ENCODE measurements at places on chromosomes 2 and 18. TPM values are rescaled to one million over a fixed set of nuclear protein-coding genes. Genes with fewer than 3 reads are reported as not detected.

Gene FAM228A
- 0.21 TPM for total RNA-seq

Gene WIPF1
- total RNA-seq = 319 TPM

Gene TMEM247
- not detected for total RNA-seq

Gene TMEM37
- total RNA-seq = not detected

Gene IHH
- total RNA-seq = not detected

Gene KCNIP3
- total RNA-seq = not detected

DNA sequence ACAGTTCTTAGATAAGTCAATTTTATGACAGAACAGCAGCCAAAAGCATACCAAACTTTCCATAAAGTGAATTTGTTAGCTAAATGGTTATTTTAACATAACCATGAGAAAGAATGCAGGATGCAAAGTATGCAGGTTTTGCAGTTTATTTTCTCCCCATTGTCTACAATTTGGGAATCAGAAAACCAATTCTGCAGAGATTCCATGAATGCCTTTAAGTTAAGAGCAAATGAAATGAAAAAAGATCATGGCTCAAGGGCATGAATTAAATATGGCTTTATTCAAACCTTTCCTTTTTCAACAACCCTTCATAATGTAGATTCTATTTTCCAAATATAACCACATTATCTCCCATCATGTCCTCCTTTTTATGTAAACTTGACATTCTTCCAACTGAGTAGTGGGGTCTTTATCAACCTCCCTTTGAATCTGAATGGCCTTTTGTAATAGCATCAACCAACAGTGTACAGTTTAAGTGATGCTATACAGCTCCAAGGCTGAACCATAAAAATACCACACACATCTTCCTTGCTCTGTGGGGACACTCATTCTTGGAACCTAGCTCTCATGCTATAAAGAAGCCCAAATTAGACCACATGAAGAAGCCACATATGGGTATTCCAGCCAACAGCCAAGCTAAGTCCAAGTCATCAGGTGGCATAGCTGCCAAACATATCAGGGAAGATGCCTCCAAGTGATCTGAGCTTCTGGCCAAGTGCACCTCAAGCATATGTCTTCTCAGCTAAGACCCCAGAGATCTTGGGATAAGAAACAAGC lies 49.8 kb downstream of the PIAS2 start:
- no peaks in the 10 kb centered on the region for H3K27me3 ChIP-seq
- peaks cover 8% of the 10 kb centered on the region for H3K36me3 ChIP-seq
- H3K4me1 ChIP-seq = peaks cover 23% of the 10 kb centered on the region
- H3K4me3 ChIP-seq = no peak overlapping the region
- H3K27ac ChIP-seq = no peak overlapping the region

DNA sequence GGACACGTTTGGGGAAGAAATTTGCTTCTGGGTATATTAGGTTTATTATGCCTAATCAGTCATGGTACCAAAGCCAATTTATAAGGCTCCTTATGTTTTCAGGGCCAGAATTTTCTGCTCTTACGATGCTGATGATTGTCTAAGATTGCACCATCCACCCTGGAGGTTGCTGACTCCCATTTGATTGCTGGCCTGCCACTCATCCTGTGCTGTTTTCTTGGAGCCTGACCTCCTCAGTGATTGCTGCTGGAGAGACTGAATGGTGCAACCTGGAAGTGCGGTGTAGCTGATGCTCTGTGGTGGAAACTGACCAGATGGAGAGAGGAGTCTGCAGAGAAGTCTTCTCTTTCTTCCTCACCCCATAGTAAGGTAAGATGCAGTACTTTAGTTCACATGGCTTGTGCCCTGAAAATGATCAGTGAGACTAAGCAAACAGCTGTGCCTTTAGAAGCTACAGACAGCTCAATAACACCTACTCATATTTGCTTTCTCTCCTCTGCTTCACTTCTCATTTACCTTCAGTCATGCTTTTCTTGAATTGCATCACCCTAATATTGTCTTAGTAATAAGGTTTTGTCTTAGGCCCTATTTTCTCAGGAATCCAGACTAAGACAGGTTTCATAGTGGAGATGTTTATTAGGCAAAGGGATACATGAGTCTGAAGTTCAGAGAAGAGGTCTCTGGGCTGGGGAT lies 17.4 kb downstream of the ZNF24 start:
- DNase-seq = no peak
- peaks cover 5% of the 10 kb centered on the region for H3K36me3 ChIP-seq
- no peak overlapping the region for H3K4me3 ChIP-seq
- no peak overlapping the region for H3K27ac ChIP-seq

DNA sequence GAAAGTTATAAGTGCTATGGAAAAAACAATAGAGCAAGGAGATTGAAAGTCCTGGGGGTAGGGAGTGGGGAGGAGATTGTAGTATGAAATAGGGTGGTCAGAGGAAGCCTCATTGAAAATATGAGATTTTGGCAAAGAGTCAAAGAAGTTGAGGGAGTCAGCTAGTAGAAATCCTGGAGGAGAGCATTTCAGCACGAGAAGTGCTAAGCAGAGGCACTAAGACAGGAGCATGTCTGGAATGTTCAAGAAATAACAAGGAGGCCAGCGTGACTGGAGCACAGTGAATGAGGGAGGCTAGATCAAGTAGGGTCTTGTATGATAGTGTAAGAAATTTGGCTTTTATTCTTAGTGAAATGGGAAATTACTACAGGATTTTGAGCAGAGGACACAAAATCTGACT lies 2.1 kb upstream of the TSPYL6 start:
- H3K36me3 ChIP-seq = no peaks in the 10 kb centered on the region
- no peaks in the 10 kb centered on the region for H3K4me1 ChIP-seq
- no peak overlapping the region for H3K27ac ChIP-seq

DNA sequence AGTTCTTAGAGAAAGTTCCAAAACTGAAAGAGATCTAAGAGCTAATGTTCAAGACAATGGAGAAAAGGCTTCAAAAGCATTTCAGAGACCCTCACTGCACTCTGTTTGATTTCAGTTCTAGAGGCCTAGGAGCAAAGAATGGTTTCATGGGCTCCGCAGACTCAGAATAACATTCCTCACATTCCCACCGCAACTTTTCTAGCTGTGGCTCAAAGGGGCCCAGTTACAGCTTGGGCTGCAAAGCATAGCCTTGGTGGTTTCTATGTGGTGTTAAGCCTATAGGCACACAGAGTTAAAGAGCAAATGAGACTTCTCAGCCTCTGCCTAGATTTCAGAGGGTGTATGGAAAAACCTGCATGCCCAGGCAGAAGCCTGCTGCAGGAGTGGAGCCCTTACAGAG lies 73.0 kb downstream of the FSIP2 start:
- H3K4me3 ChIP-seq = no peak overlapping the region
- no peaks in the 10 kb centered on the region for H3K4me1 ChIP-seq
- no peak overlapping the region for H3K27ac ChIP-seq
- no peaks in the 10 kb centered on the region for H3K27me3 ChIP-seq
- H3K36me3 ChIP-seq = peaks cover 8% of the 10 kb centered on the region
- DNase-seq = no peak

GRCh38 chr18:77108001-77108692 lies 24.4 kb downstream of the MBP start:
- no peak for DNase-seq
- H3K27ac ChIP-seq = peak overlapping the region; percentile 99
- H3K4me3 ChIP-seq = peak overlapping the region; percentile 72
- peaks cover 85% of the 10 kb centered on the region for H3K4me1 ChIP-seq
- peaks cover 26% of the 10 kb centered on the region for H3K36me3 ChIP-seq

DNA sequence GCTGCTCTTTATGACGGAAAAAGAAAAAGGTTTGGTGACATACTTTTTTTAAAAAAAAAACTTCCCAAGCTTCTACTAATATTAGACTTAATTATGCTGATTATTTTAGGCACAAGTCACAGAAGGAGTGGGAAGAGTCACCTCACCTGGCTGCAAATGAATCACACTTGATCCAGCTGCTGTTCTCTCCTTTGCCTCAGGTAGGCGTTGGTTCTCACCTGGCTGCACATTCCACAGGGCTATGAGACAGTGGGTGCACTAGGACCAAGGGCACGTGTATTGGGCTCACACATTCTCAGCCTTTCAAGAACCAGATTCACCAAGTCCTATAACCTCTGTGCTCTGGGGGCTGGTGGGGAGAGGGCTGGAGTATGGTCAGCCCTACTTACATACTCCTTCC lies 93.3 kb downstream of the TGFA start:
- no peak for DNase-seq
- no peak overlapping the region for H3K4me3 ChIP-seq
- H3K4me1 ChIP-seq = no peaks in the 10 kb centered on the region
- no peaks in the 10 kb centered on the region for H3K36me3 ChIP-seq
- H3K27me3 ChIP-seq = no peaks in the 10 kb centered on the region

DNA sequence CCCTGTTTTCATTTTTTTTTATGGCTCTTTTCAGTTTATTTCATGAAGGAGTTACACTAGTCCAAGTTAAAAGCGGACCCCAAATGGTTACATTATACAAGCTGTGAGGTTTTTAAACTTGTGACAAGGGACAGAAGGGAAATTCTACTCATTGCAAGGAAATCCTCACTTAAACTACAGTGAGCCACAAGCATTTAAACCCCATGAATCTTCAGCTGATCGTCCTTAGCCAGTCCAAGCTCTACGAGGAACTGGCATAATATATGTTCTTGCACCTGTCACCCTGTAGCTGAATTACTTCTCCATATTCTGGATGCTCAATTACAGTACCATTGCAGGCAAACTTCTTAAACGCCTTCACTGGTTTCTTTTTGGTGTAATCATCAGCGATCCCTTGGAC lies 64.5 kb downstream of the ASAP2 start:
- DNase-seq = no peak
- H3K36me3 ChIP-seq = no peaks in the 10 kb centered on the region

- DNase-seq = no peak
- H3K4me1 ChIP-seq = no peaks in the 10 kb centered on the region
- H3K27ac ChIP-seq = no peak overlapping the region
- H3K36me3 ChIP-seq = no peaks in the 10 kb centered on the region
- no peaks in the 10 kb centered on the region for H3K27me3 ChIP-seq
These were observed 286.9 kb upstream of the NXPH2 start for GRCh38 chr2:139067072-139067471.

DNA sequence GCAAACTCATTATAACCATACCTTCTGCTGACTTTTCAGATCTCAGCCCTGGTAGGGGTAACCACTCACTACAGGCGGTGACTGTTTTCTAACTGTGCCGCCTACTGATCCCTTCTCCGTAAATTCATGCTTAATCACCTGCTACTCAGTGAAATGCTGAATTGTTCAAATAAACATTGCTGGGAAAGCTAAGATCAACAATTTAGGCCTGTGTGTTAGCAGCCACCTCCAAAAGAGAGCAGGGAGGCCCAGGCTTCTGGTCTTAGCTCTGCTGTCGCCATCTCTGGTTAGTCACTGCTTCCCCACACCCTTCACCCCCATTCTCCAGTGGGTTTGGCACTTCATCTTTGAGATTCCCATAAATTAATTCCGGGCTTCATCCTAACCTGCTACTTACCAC lies 21.8 kb upstream of the NT5C1B start:
- H3K36me3 ChIP-seq = no peaks in the 10 kb centered on the region
- no peak overlapping the region for H3K27ac ChIP-seq
- H3K4me3 ChIP-seq = no peak overlapping the region
- H3K4me1 ChIP-seq = no peaks in the 10 kb centered on the region

- no peak overlapping the region for H3K4me3 ChIP-seq
- peaks cover 13% of the 10 kb centered on the region for H3K36me3 ChIP-seq
- no peak overlapping the region for H3K27ac ChIP-seq
- no peaks in the 10 kb centered on the region for H3K4me1 ChIP-seq
These were observed 39.6 kb downstream of the RAB3GAP1 start for GRCh38 chr2:135091681-135092080.

- H3K27me3 ChIP-seq = peaks cover 12% of the 10 kb centered on the region
- peak overlapping the region; percentile 3 for H3K4me3 ChIP-seq
These were observed 63.0 kb downstream of the ADNP2 start for GRCh38 chr18:80172056-80172455.

GRCh38 chr2:98309580-98309979 lies 36.7 kb upstream of the CNGA3 start:
- H3K27me3 ChIP-seq = peaks cover 48% of the 10 kb centered on the region
- no peaks in the 10 kb centered on the region for H3K36me3 ChIP-seq
- H3K4me3 ChIP-seq = no peak overlapping the region

GRCh38 chr18:52283927-52284326 lies 56.1 kb upstream of the DCC start:
- no peaks in the 10 kb centered on the region for H3K36me3 ChIP-seq
- no peaks in the 10 kb centered on the region for H3K4me1 ChIP-seq
- no peak overlapping the region for H3K4me3 ChIP-seq
- H3K27me3 ChIP-seq = no peaks in the 10 kb centered on the region

GRCh38 chr2:156589381-156590079 lies 153.4 kb downstream of the GPD2 start:
- H3K27ac ChIP-seq = no peak overlapping the region
- peaks cover 4% of the 10 kb centered on the region for H3K4me1 ChIP-seq
- H3K4me3 ChIP-seq = no peak overlapping the region
- H3K36me3 ChIP-seq = no peaks in the 10 kb centered on the region

All from natural killer cell treated with Interleukin-12 subunit alpha and Interleukin-12 subunit beta and Interleukin-15 and Interleukin-18, amount 100 ng/mL, for 72 hours (primary cell).